Left renal cortex interstitium (tissue), 4 donors: ENCODE measurements at places on chromosomes 3 and 15.

GRCh38 chr15:42148808-42149492, 7.5 kb downstream of the PLA2G4F start:
- no peak for DNase-seq

- no peak for DNase-seq
Observed at GRCh38 chr15:27176785-27177406, 205.9 kb downstream of the GABRG3 start.

DNA sequence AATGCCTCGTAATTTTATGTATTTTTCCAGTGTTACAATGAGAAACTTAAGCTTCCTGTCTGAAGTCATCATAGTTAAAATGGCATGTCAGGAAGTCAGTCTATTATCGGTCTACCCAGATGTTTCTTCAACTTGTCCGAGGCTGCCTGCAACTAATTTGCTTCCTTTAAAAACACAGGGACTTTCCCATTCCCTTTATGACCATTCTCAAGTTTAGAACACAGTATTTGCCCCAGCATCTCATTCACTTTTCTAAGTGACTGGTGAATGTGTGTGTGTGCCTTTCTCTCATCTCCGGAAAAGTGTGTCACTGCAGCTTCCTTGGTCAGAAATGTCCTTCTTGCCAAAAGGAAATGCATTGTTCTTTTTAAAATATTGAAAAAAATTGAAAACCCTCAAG, 466.6 kb downstream of the RAP2B start:
- DNase-seq, result no peak

GRCh38 chr3:10835406-10835805, 19.4 kb downstream of the SLC6A11 start:
- DNase-seq, result no peak

GRCh38 chr3:47583320-47584075, 4.8 kb upstream of the CSPG5 start:
- DNase-seq, result no peak

GRCh38 chr3:64039332-64039731, 16.0 kb upstream of the PSMD6 start:
- no peak for DNase-seq

GRCh38 chr3:167559924-167560323, 86.1 kb upstream of the SERPINI2 start:
- no peak for DNase-seq

DNA sequence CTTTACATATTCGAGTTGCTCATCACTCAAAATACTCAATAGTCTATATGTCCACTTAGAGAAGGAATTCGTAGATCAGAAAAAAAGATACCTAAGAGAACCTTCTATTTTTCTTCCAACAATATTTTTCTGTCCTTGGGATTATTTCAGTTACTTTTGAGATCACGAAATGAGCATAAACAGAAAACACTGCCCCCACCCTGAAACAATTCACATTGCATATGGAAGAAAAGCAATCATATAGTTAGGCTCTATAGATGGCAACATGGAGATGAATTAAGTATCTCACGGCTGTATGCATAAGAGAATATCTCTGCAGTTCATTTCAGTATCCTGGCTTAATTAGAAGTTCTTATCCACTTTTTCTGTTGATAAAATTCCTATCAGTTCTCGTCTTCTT, 391.1 kb downstream of the FGF12 start:
- no peak for DNase-seq

- DNase-seq, result no peak
Observed at GRCh38 chr3:157204431-157204830, 44.5 kb upstream of the CCNL1 start.

DNA sequence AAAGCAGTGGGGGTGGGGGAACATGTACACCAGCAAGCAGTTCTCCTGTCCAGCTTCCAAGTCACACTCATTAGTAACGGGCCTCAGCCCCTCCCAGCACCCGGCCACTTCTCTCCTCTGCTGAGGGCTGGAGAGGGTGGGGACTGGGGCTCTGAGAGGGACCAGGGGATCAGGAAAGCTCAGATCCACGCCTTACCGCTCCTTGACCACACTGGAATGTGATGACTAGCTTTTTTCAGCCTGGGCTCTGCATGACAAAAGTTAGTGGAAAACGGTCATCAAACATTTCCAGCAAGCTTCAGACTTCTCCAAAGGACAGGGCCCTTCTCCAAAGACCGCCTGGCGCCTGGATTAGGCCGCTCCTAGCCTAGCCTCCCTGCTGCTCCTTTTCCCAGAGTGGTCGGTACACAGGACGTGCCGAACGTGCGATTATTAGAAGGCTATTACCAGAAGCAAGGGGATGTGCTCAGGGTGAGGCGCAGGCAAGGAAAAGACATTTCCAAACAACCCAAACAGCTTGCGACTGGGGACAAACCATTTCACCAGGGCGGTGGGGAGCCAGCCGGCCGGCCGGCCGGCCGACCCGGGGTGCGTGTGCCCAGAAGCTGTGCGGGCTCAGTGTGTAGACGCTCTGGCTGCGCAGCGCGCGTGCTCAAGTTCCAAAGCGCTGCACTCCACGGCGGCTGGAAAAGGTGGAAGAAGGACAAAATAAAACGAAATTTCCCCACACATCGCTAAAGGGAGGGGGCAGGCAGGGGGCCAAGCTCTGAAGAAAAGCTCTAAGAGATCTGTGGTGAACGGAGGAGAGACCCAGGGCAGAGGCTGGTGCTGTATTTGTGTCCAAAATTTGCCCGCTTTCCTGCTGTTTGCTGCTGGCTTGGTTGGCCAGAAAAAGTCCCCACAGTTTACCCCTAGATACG, 51.0 kb upstream of the SSR3 start:
- DNase-seq, result peak; percentile 49
